ENCODE measurements at places on chromosomes 11 and 22. TPM values are rescaled to one million over a fixed set of nuclear protein-coding genes. Genes with fewer than 3 reads are reported as not detected.

DNA sequence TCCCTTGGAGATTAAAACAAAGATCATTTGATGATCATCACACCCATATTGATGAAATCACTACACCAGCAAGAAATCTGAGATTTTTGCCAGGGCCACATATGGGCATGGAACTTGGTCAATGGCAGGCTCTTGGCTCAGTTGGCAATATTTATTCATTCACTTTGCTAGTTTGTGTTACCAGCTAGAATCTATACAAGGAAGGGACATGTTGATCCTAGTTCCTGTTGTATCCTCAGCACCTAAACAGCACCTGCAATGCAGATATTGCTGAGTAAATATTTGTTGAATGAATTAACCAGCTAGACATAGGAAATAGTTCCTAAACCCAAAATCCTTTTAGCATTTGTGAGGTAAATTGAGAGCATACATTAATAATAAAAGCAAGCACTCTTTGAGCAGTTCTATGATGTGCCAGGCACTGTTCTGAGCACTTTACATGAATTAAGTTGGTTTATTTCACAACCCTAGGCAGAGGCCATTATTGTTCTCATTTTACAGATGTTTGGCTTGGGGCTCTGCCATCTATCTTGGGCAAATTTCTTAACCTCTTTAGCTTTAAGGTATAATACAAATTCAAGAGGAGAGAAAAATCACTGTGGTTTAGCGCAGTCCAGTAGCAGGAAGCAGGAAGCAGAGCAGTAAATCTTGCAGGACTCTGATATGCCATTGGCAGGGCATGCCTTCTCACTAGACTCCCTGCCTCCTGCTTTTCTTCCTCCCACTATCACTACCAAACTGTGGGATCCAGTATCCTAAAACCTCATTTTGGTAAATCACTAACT, 1.6 kb downstream of the TRIM68 start:
- peaks cover 5% of the 10 kb centered on the region for H3K4me1 ChIP-seq
- no peak overlapping the region for H3K27ac ChIP-seq
- DNase-seq, result no peak
- H3K4me3 ChIP-seq, result peak overlapping the region; percentile 83

GRCh38 chr11:66438504-66439466, at the start of gene MRPL11:
TSS of gene MRPL11 (minus strand) at chr11:66438848. CDS start at chr11:66438754, 94 bp downstream.
- H3K4me1 ChIP-seq, result no peaks in the 10 kb centered on the region
- DNase-seq, result peak; percentile 65
- H3K36me3 ChIP-seq, result peaks cover 20% of the 10 kb centered on the region
- peak within 1 kb of the TSS; percentile 97 for H3K4me3 ChIP-seq
- peak within 1 kb of the TSS; percentile 80 for H3K27ac ChIP-seq
- no peaks in the 10 kb centered on the region for H3K27me3 ChIP-seq

- no peaks in the 10 kb centered on the region for H3K36me3 ChIP-seq
- no peak overlapping the region for H3K27ac ChIP-seq
- no peaks in the 10 kb centered on the region for H3K27me3 ChIP-seq
- no peak for DNase-seq
These were observed 6.7 kb upstream of the DNAJB13 start for GRCh38 chr11:73944085-73944484.

- no peak overlapping the region for H3K4me3 ChIP-seq
- H3K27me3 ChIP-seq, result no peaks in the 10 kb centered on the region
- no peak overlapping the region for H3K27ac ChIP-seq
These were observed 373.4 kb downstream of the JRKL start for GRCh38 chr11:96763244-96763643.

- DNase-seq, result no peak
- H3K4me1 ChIP-seq, result no peaks in the 10 kb centered on the region
- H3K27me3 ChIP-seq, result no peaks in the 10 kb centered on the region
- H3K27ac ChIP-seq, result no peak overlapping the region
- no peaks in the 10 kb centered on the region for H3K36me3 ChIP-seq
- no peak overlapping the region for H3K4me3 ChIP-seq
These were observed 210.8 kb downstream of the CEP164 start for GRCh38 chr11:117538263-117539135.

GRCh38 chr22:42591987-42592386, 22.7 kb downstream of the POLDIP3 start:
- peaks cover 64% of the 10 kb centered on the region for H3K36me3 ChIP-seq
- H3K4me1 ChIP-seq, result no peaks in the 10 kb centered on the region
- DNase-seq, result no peak
- H3K4me3 ChIP-seq, result no peak overlapping the region

DNA sequence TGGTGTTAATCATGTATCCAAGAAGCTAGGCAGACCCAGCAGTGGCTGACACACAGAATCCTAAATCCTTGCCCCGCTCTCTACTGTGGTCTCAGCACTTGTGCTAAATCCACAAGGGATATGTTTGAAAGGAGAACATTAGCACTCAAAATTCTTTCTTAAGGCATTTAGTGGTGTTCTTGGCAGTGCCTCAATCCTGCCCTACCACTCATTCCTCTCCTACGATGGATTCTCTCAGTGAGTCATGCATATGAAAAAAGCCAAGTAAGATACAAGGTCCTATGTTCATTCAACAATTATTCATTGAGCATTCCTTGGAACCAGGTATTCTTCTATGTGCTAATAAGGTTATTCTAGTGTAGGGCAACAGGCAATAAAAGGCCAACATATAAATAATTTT, 31.2 kb downstream of the RRP8 start:
- H3K27ac ChIP-seq, result no peak overlapping the region
- no peaks in the 10 kb centered on the region for H3K27me3 ChIP-seq
- no peaks in the 10 kb centered on the region for H3K36me3 ChIP-seq
- DNase-seq, result no peak
- no peaks in the 10 kb centered on the region for H3K4me1 ChIP-seq

- H3K27me3 ChIP-seq, result no peaks in the 10 kb centered on the region
- H3K4me3 ChIP-seq, result peak within 1 kb of the TSS; percentile 90
- DNase-seq, result peak; percentile 52
- peak within 1 kb of the TSS; percentile 98 for H3K27ac ChIP-seq
- H3K4me1 ChIP-seq, result peaks cover 17% of the 10 kb centered on the region
These were observed at the start of gene UFD1 for GRCh38 chr22:19478901-19479354. TSS of gene UFD1 (minus strand) at chr22:19479193. CDS start at chr22:19479085, 108 bp downstream.

GRCh38 chr11:119668676-119669075, 60.3 kb downstream of the NECTIN1 start:
- no peak overlapping the region for H3K27ac ChIP-seq
- H3K4me1 ChIP-seq, result peaks cover 8% of the 10 kb centered on the region
- H3K36me3 ChIP-seq, result no peaks in the 10 kb centered on the region
- DNase-seq, result no peak
- H3K4me3 ChIP-seq, result no peak overlapping the region

DNA sequence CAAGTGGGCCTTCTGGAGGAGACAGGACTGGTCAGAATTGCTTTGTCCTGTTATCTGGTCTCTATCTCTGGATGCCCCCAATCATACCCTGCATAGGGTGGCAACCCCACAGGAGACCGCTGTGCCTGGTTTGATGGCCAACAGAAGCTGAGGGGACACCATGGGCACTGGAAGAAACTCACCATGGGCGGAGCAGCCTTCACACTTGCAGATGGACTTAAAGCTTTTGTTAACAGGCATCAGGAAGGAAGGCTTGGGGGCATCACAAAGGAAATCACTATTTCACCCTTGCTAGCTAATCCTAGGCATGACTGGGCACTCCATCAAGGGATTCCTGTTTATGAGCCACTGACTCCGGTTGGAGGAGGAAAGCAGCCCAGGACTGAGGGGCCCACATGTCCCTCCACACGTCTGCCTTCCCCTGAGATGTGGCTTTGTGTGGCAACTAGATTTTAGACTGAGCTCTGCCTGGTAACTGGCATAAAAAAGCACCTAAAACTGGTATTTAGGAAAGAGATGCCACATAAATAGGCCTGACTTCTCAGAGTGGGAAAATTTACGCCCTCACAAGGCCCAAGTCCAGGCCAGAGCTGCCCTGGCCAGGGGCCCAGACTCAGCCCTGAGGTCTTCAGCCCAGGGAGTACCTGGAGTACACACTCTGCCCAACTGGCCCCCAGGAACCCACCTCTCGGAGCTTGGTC, 57.0 kb upstream of the LYVE1 start:
- peaks cover 57% of the 10 kb centered on the region for H3K36me3 ChIP-seq
- no peak for DNase-seq
- H3K27me3 ChIP-seq, result no peaks in the 10 kb centered on the region
- H3K27ac ChIP-seq, result peak overlapping the region; percentile 95

DNA sequence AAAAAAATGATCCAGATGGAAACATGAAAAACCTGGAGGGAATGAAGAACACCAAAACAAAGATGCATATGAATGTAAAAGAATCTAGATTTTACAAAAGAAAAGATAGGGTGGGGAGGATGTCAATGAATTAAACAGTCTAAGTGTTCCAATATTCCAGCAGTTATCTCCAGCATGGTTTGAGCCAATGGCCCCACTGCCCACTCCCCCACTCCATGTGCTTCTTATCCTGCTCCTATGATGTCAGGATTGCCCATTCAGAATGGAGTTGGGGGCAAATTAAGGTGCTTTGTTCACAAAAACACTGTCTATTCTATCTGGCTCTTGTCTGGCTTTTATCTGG, 1.2 kb upstream of the OR52K1 start:
- no peak overlapping the region for H3K4me3 ChIP-seq
- H3K4me1 ChIP-seq, result no peaks in the 10 kb centered on the region
- no peaks in the 10 kb centered on the region for H3K36me3 ChIP-seq
- H3K27ac ChIP-seq, result no peak overlapping the region
- no peaks in the 10 kb centered on the region for H3K27me3 ChIP-seq

DNA sequence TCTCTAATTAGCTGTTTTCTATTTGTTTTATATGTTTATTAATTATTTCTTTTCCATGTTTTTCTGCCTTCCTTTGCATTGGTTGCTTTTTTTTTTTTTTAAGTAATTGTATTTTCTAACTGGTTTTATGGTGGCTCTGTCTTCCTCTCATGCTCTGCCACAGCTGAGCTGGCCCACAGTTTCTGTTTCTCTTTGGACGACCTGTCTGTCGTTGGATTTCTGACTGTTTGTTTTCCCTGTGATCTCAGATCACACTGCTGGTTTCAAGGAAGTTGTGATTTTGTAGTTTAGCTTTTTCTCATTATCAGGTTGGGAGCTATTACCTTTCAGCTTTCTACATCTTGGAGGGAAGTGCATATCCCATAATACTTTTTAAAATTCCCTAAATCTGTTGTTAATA, 15.9 kb upstream of the OR6M1 start:
- no peaks in the 10 kb centered on the region for H3K4me1 ChIP-seq
- DNase-seq, result no peak
- no peaks in the 10 kb centered on the region for H3K36me3 ChIP-seq
- no peak overlapping the region for H3K27ac ChIP-seq
- H3K4me3 ChIP-seq, result no peak overlapping the region

Gene SCUBE2
- 3.9 TPM for total RNA-seq

Gene PANX2
- 2.5 TPM for total RNA-seq

Gene BARX2
- not detected for total RNA-seq

Gene DERL3
- total RNA-seq, result 3.0 TPM

Gene TEX12
- 0.54 TPM for total RNA-seq

Gene FAT3
- total RNA-seq, result 16.0 TPM
